ENCODE measurements at places on chromosomes 5 and 9.

DNA sequence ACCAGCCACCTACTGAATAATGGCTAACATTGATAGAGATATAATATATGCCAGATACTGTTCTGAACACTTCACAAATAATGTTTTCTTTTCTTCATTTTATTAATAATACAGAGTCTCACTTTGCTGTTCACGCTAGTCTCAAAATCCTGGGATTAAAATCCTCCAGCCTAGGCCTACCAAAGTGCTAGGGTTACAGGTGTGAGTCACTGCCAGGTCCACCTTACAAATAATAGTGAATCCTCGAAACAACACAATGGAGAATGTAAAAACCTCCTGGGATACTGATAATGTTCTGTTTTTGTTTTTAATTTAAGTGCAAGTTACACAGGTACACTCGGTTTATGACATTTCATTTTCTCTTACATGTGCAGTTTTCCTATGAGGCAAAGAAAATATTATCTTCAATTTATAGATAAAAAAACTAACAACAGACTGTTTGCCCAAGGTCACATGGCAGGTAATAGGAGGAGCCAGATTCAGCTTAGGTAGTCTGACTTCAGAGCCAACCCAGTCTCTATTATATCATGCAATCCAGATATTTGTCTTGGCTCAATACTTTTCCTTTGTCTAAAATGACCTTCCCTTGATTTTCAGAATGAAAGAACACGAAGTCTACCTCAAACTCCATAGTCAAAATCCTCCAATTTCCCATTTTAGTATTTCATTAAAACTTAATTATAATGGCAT lies 7.8 kb downstream of the ZFR start:
- DNase-seq, result no peak

GRCh38 chr9:100488177-100488576 lies 15.2 kb downstream of the TMEFF1 start:
- no peak for DNase-seq

- no peak for DNase-seq
Measured at GRCh38 chr9:107895501-107896001, 406.0 kb upstream of the KLF4 start.

DNA sequence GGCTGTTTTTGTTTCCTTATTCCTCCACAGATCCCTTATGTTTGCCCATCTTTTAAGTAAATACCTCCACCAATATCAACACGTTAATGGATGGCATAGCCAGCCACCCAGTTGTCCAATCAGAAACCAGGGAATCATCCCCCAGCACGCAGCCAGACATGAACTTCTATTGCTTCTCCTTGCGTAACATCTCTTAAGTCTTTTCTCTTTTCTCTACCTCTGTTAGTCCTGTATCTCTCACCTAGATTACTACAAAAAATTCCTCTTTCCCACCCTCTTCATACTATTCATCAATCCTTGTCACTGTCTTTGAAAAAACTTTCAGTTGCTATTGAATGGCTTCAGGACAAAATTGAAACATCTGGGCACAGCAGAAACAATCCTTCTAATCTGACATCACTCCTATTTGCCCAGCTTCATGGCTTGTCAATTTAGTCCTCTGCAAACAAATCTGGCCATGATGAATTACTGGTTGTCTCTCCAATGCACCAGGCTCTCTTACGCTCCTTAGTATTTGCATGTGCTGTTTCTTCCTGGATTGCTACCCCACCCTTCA lies 349.3 kb downstream of the RAB3C start:
- DNase-seq, result no peak

Data from activated CD4-positive, alpha-beta T cell treated with anti-CD3 and anti-CD28 coated beads, Interleukin-2, amount 50 U/mL, for 24 hours (primary cell).